Activated CD4-positive, alpha-beta T cell treated with anti-CD3 and anti-CD28 coated beads for 4 hours (primary cell): ENCODE measurements at places on chromosomes 4 and X.
A peak's percentile ranks its signal among the peaks of the same experiment; 100 is the strongest.

- no peak for DNase-seq
Observed at GRCh38 chr4:37008199-37008598, 236.3 kb upstream of the NWD2 start.

DNA sequence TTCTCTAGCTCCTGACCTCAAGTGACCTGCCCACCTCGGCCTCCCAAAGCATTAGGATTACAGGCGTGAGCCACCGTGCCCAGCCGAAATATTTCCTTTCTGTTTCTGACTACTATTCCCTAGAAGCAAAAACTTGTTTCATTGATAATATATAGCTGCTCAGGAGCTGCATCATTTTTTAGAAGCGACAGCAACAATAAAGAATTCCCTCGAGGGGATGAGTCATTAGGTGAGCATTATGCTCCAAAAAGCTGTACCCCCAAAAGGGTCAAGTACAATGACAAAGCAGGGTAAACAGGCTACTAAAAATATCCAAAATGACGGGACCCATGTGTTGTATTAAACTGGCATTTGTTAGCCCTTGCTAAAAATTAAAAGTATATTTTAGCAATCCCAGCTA, 67.0 kb downstream of the RBM47 start:
- DNase-seq: no peak

DNA sequence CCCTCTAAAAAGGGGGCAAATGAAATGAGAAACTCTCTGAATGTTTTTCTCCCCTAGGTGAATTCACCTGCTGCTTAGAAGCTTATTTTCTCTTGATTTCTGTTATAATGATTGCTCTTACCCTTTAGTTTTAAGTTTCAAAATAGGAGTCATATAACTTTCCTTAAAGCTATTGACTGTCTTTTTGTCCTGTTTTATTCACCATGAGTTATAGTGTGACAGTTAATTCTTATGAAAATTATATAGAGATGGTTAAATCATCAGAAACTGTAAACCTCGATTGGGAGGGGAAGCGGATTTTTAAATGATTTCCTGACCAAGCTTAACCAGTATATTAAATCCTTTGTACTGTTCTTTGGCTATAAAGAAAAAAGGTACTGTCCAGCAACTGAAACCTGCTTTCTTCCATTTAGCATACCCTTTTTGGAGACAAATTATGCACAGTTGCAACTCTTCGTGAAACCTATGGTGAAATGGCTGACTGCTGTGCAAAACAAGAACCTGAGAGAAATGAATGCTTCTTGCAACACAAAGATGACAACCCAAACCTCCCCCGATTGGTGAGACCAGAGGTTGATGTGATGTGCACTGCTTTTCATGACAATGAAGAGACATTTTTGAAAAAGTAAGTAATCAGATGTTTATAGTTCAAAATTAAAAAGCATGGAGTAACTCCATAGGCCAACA, 4.2 kb downstream of the ALB start:
- no peak for DNase-seq

DNA sequence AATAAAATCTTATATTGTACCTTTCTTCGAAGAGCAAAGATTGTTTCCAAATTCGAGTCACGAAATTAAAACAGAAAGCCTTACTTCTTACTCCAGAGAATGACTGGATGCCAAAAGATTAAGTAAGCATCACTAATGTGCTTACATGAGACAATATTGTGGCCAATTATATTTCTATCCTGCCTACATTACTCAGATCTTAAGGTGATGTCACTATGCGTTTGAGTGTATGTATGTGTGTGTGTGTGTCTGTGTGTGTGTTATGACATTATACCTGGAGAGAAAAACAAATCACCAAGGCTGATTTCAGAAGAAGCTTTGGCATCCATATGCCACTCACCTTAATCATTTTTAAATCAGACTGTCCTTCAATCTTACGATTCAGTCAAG, 556.3 kb downstream of the PPARGC1A start:
- peak; percentile 10 for DNase-seq

GRCh38 chr4:150136481-150136880, 58.2 kb downstream of the DCLK2 start:
- DNase-seq: no peak
